ENCODE measurements at places on chromosomes 11 and 22.

DNA sequence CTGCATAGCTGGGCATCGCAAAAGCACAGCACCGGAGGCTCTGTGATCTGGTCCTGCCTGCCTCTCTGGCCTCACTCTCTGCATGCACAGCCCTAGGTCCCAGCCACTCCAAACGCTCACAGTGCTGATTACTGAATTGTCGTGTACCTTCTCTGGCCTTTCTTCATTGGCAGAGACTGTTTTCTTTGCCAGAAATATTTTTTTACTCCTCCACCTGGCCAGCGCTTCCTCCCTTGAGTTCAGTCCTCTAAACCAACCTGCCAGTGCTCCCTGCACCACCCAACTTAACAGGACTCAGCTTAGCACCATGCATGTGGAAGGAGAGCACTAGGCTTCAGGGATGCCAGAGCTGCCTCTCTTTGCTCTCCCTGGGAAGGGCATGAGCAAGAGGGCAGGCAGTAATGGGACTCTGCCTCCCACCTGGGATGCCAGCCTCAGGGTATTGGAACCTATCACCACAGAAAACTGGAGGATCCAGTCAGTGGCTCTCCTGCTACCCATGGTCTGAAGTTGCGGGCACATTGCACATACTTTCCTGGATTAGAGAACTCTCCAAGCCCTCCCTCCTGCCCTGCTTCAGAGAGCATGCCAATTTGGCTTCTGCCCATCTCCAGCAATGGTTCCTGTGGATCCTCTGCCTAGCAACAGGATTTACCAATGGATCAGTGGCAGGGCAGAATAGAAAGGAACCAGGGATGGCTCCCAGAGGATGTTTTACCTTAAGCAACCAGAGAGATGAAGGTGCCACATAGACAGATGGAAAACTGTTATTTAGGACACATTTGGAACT lies 37.0 kb upstream of the GNAZ start:
- DNase-seq = no peak

- DNase-seq = no peak
Measured at GRCh38 chr11:9206496-9206895, 58.7 kb downstream of the DENND5A start.

DNA sequence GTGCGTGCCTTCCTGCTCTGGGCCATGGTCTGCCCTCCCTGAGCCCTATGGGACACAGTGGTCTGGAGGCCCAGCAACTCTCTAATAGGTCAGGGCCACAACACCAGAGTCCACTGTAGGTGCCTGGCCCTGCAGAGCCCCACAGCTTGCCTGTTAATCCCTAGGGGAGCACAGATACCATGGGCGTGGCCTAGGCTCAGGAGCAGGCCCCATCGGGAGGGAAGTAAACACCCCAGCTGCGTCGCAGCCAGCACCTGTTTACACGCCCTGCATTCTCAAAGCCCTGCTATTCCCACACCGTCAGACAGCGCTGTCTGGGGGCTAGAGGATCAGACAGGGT lies 2.5 kb downstream of the KCTD17 start:
- no peak for DNase-seq

DNA sequence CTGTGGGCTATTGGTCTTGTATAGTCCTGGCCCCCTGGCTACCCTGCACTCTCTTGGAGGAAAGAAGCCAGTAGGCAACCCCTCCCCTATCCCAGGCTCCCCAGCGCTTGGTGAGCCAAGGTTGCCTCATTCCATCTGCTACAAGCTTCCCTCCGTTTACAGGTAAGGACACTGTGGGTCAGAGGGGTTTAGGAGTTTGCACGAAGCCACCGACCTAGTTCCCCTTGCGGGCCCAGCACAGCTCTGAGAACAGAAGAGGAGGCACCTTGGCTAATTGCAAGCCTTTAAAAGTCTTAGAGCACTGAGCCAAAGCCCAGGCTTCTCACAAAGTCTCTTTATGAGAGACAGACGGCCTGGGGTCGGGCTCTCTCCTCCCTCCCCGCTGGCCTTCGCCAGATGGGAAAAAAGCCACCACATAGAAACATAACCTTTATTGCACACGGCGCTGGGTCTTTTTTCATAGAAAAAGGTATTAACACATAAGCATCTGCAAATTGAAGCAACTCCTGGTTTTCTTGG lies 99.8 kb downstream of the CEP164 start:
- no peak for DNase-seq

GRCh38 chr22:45483319-45483718 lies 19.4 kb upstream of the FBLN1 start:
- DNase-seq = no peak

GRCh38 chr11:119486016-119486415 lies 63.0 kb upstream of the THY1 start:
- no peak for DNase-seq

DNA sequence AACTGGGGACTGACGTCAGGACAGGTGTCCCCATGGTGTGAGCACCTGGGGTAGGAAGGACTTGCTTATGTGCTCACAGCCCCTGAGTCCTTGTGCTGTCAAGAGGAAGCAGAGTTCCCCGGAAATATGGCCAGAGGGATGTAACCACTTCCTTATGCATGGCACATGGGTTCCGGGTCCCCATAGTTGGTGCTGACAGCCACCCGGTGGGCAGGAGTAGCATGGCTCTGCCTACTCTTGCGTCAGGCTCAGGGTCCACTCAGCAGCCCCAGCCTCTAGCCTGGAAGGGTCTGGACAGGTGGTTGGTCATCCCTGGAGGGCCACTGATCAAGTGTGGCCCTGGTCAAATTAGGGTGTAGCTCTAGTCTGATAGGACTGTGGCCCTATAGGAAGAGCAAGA lies 42.8 kb upstream of the CCND1 start:
- peak; percentile 20 for DNase-seq

GRCh38 chr11:126109941-126110731 lies 47.5 kb upstream of the CDON start:
- no peak for DNase-seq

- DNase-seq = no peak
Measured at GRCh38 chr11:110526323-110526722, 96.6 kb downstream of the FDX1 start.

DNA sequence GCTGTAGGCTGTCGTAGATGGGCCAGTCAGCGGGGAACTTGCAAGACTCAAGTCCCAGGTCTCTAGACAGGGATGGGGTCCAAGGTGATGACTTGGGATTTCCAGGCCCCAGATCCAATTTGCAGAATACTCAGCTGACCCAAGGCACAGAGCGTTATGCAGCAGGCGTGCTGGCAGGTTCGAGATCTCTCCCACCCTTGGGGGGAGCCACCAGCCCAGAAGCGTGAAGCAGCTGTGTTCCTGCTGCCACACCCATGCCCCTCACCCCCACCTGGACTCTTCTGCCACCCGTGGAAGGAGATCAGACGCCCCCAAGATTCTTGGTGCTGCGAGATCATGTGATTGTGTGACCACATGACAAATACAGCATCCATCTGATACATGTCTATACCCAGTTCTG lies 142.6 kb downstream of the BRD1 start:
- no peak for DNase-seq

GRCh38 chr22:37498289-37498909 lies 12.2 kb upstream of the MFNG start:
- no peak for DNase-seq

DNA sequence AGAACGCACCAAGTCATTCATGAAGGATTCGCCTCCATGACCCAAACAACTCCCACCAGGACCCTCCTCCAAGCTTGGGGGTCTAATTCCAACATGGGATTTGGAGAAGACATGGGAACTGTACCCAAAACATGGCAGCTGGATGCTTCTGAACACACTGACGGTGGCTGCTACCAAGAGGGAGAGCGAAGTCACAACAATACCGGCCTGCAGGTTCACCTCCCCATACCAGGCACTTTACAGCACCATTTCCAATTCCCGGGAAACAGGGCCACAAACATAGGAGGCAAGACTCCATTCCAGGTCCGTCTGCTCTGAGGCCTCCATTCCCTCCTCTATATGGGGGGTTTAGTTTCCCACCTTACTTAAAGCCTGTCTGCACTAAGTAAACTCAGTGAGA lies 75.8 kb downstream of the LINC01488 start:
- DNase-seq = no peak

- no peak for DNase-seq
Measured at GRCh38 chr22:24805790-24806662, at the start of gene SGSM1. TSS of gene SGSM1 (plus strand) at chr22:24806211. CDS start at chr22:24806326, 115 bp downstream.

GRCh38 chr22:44005524-44005923 lies 18.6 kb upstream of the PARVB start:
- no peak for DNase-seq

DNA sequence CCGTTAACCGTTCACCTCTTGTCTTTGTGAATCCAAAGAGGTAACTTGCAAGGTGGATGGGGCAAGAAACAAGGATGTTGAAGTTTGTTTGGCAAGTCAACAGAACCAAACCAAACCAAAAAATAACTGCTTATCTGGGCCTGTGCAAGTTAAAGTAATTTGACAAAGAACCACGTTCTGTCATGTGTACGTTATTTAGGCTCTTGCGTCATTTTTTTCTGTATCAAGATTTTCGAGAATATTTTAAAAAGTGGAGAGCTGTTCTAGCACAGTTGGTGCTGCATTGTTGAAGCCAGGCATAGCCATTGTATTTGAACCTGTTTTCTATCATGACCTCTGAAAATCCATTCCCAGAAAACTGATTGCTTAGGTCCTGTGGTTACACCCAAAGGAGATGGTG lies 55.1 kb downstream of the PARVA start:
- no peak for DNase-seq

DNA sequence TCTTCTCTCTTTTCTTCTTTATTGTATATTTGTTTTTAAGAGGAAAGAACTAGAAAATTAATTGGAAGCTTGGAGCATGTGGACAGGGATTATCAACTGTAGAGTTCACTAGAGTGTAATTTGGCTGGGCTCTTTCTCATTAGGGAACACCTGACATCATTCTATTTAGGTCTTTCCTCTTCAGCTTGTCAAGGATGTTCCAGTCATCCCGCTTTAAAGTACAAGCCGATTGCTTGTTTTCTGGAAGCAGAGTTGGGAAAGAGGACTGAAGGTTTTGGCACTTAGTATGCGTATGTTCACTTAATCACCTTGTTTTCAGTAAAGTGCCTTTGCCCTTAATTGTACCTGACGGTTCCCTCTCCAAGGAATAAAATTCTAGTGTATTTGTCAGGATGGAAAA lies 111.6 kb downstream of the WNT11 start:
- DNase-seq = no peak

DNA sequence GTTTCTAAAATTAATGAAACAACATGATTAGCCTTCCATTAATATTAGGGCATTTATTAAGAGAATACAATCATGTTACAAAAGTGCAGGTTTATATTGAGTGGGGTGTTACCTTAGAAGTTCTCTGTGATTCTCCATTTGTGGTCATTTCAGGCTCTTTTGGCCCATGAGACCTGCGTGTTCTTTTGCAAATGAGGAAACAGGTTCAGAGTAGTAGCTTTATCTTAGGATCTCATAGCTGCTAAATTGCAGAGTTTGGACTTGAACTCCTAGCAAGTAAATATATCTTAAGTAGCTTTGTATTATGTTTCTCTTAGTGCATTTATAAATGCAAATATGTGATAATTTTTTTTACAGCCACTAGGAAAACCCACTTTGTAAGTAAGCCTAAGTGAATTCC lies 18.3 kb downstream of the FAR1 start:
- DNase-seq = no peak

- DNase-seq = peak; percentile 72
Measured at GRCh38 chr11:114147375-114148012, 88.0 kb downstream of the ZBTB16 start.

DNA sequence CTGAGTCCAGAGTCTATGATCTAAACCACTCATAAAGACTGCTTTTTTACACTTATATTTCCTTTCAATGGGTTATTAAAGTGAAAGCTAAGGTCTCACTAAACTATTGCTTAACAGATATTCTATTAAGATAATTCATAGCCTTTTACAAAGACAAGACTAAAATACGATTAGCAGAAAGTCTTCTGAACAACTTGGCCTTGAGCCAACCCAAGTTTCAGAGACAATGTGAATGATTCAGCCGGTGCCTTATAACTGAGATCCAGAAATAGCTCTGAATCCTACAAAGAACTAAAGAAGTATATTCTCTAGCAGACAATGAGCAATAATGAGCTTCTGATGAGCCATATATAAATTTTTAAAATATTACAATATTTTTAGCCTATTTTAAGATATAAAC lies 41.5 kb upstream of the CARD18 start:
- DNase-seq = no peak

GRCh38 chr22:28054819-28055208 lies 135.8 kb upstream of the PITPNB start:
- no peak for DNase-seq

DNA sequence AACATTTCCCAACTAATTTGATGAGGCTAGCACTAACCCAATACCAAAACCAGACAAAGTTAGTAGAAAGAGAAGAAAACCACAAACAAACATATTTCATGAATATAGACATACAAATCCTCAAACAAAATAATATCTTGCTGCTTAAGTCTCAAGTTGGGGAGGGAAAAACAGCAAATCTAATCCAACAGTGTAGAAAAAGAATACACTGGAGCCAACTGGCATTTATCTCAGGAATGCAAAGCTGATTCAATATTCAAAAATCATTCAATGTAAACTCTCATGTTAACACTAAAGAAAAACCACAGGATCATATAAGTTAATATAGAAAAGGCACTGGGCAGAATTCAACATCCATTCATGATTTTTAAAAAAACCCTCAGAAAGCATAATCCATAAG lies 18.2 kb downstream of the GNB1L start:
- no peak for DNase-seq

DNA sequence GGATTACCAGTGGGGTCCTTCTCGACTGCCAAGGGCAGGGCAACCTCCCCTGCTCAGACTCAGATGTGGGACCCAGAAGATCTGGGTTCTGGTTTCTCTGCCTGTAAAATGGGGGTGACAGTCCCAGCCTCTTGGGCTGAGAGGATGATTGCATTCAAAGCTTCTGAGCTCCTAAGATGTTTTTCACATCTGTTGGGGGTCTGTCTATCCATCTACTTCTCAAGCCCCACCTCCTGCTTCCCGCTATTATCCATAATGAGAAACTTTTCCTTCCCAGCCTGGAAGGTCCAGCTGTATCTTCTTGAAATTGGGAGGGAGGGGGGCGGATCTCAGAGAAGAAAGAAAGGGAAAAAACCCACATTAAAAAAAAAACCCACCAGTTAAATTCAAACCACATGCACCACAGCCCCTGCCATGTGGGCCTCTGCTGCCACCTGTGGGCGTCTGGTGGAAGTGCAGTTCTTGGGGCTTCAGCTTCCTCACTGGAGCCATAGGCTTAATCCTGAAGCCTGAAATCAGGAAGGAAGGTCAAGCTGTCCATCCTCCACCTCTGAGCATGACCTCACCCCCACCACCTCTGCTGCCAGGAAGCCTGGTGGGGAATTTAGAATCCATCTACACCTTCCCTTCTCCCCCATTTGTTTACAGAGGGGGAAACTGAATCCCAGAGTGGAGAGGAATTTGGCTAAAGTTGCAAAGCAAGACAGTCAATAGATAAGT lies 27.3 kb downstream of the ARHGEF17 start:
- peak; percentile 35 for DNase-seq

Measured in GF-D8 (cell line).